ENCODE measurements at places on chromosomes 1 and 21.

DNA sequence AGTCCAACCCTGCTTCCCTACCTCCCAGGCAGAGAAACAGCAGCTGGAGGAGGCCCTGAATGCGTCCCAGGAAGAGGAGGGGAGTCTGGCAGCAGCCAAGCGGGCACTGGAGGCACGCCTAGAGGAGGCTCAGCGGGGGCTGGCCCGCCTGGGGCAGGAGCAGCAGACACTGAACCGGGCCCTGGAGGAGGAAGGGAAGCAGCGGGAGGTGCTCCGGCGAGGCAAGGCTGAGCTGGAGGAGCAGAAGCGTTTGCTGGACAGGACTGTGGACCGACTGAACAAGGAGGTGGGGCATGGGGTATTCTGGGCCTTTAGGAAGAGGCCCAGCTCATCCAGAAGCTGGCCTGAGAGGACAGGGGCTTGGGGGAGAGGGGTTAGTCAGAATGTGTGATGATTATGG is 9.6 kb upstream of the TUFT1 start:
- DNase-seq: no peak

- no peak for DNase-seq
Measured at GRCh38 chr1:101079341-101079740, 53.8 kb upstream of the DPH5 start.

GRCh38 chr21:34630536-34631143 is 15.7 kb upstream of the RCAN1 start:
- no peak for DNase-seq

DNA sequence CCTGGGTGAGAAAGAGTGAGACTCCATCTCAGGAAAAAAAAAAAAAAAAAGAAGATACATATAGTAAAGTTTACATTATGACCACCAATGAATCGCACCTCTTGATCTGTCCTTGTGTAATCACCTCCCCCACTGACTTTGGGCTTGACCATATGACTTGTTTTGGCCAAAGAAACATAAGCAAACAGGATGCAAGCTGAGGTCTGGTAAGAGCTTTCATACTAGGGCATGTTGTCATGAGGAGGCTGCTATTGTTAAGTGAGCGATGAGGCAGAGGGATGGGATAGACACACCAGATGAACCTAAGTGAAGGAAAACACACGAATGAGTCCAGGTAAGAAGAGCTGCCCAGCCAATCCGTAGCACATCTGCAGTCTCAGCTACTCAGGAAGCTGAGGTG is 10.7 kb downstream of the ENAH start:
- no peak for DNase-seq

DNA sequence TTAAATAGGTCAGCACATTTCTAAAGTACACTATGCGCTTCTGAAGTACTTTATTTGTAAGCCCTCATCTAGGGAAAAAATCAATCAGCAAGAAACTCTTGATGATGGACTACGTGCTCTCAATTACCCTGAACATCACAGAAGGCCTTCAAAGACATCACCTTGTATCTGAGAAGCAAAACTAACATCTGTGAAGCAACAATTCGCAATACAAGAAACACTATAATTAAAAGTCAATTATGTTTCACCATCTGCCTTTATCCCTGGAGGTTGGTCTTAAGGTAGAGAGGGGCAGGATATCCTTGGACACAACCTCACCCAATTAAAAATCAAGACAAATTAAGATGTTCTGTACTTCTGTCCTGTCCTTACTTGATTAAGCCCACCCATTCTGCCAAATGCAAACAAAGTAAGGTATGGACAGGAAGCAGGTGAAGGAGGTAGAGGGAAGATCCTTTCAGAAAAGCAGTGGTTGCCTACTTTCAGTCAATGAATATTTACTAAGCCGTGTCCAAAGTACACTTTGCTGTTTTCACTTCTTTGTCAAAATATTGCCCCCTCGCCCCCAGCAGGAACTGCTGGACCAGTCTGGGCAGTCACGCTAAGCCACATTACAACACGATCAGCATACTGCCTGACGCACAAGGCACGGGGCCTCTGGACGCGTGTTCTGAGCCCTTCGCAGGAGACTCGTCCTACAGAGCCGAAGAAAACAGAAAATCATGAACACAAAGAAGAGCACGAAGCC is 887 bp downstream of the SLC19A2 start:
- DNase-seq: peak; percentile 24

DNA sequence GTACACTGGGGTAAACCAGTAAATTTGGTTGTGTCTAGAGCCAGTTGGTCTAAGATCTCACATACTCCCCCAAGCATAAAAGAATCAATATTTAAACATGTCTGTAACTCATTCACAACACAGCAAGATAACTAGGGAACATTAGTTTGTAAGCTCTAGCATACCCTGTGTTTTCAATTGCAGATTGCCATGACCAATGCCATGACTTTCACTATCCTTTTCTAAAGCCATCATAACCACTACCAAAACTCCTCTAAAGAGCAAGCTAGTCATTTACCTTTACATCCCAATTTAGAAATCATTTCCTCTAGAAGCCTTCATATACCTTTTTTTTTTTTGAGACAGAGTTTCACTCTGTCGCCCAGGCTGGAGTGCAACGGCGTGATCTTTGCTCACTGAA is 56.5 kb upstream of the PLA2G4A start:
- no peak for DNase-seq

DNA sequence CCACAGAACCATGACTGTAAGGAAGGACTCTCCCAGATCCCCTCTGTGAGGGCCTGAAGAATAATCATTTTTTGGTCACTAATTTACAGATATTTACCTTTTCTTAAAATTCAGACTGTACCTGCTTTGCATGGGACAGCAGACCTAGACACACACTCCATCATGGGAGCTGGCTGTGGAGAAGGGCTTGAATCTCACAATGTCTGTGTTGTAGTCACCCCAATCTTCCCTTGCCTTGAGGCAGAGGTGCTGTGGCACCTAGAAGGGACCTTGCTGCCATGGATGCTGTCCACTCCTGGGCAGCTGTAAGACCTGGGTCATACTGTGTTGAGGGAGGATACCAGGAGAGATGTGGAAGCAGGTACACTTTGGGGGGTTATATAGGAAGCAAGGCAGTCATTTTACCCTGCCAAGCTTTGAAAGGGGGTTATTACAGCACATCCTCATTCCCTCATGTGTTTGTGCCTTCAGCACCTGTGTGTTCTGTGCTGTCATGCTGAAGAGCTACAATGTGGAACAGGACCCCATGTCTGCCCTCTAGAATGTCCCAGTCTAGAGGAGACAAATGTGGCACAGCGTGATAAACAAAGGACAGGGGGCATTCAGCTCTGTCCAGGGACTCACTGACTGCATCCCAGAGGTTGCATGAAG is 27.1 kb downstream of the TRAF5 start:
- DNase-seq: no peak

DNA sequence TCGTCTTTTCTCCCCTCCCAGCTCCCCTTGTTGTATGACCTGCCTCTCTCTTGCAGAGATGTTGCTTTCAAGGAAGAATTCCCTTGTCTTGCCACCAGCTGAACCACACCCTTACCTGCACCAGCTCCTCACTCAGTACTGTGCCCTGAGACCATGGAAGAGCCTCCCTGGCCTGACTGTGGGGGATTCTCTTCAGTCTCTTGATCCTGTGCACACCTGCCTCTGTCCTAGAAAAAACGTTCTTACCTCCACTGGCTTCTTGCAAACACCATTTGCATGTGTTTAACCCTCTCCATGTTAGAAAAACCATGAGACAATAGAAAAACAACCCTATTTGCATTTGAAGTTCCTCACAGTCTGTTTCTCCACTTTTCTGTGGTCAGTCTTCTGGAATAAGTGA is 43.3 kb upstream of the FCRL4 start:
- no peak for DNase-seq

GRCh38 chr1:14725695-14726094 is 127.2 kb downstream of the KAZN start:
- DNase-seq: no peak

DNA sequence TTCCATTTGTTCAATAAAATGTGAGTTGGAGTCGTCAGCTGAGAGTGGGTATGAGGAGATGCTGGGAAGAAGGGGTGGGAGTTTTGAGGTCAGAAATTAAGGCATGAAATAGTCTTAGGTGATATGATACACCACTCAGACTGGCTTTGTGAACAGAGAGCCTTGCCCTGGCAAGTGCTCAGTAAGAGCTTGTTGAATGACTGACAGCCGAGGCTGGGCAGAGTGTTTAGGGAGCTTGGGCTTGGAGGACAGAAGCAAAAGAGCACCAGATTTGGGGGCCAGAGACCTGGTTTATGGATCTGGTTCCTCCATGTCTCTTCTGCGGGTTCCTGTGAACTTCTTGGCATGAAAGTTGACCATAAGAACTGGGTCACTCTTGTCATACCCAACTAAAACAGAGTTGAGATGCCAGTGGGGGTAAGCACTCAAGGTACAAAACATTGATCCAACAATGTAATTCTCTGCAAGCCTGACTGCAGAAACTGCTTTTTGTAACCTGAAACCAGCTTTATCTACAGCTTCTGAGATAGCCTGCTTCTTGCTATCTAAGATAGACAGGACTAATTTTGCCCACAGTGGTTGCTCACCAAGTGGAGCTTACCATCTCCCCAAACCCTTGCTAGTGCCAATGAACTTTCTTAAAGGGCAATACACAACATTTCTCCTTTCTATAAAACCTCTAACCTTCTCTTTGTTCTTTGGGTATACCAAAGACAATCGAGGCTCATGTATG is 126.4 kb downstream of the TENT5C start:
- no peak for DNase-seq

DNA sequence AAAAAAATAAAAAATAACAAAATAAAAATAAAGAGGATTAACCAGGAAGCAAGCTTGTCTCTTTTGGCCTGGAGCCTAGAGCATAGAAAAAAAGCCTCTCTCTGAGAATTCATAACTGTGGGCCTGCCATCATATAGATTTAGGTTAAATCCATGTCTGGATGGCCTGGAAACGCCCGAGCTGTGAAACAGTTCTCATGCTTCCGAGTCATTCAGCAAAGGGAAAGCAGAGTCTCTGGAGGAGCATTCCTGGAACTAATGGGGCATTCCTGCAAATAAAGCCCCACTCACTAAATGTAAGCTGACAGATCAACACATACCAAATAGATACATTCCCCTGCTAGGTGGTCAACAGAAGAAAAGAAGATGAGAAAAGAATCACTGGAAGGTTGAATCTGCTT is 75.8 kb upstream of the GNG4 start:
- no peak for DNase-seq

DNA sequence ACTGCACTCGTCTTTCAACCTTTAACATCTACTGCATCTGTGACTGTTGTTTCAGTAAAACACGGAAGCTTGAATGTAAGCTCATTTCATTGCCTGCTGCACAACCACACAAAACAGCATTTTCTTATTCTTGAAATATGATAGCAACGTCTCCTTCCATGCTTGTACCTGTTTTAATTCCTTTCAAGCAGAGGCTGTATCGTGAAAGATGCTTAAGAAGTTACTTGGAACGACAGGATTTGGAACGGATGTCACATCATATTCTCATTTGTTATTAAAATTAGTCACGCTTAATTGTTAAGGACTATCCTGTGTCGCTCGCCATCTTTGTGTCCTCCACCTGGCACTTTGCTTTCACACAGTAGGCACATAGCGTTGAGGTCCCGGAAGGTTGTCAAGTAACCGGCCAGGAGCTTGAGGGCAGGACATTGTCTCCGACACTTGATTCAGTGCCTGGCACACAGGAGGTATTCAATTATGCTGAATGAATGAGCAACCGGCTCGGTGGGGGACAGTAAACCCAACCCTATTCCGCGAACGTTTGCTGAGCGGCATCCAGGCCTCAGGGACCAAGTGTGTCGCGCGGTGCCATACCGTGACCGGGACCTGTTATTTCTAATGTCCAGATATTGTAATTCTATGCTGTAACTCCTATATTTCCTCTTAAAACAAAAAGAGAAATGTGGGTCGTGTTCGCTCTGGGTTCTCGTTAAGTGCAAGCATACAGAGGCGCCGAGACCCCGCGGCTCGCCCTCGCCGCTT is 499 bp upstream of the SH3GLB1 start:
- no peak for DNase-seq

- DNase-seq: no peak
Measured at GRCh38 chr1:21930629-21931170, 6.4 kb downstream of the HSPG2 start.

DNA sequence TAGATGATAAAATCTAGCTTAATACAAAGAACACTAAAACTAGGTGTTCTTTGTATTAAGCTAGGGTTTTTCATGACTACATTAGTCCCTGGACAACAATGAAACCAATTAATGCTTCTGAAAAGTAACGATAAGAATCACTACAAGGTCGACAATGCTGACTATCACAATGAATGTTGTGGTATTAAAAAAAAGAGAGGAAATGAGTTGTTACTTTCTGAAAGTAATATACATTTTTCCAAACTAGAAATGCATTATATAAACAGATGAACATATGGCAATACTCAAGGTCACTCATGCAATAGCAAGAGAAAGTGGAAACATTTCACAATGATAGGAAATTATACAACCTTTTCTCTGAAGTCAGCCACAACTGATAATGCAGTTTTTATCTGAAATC is 19.0 kb downstream of the DPH5 start:
- DNase-seq: no peak

GRCh38 chr1:243213045-243213787 is 41.9 kb downstream of the CEP170 start:
- DNase-seq: no peak

GRCh38 chr21:22885079-22885478 is 1886.9 kb downstream of the NCAM2 start:
- no peak for DNase-seq

GRCh38 chr1:86352086-86352485 is 44.0 kb downstream of the ODF2L start:
- DNase-seq: no peak

GRCh38 chr1:116334015-116334547 is 39.0 kb upstream of the ATP1A1 start:
- no peak for DNase-seq

DNA sequence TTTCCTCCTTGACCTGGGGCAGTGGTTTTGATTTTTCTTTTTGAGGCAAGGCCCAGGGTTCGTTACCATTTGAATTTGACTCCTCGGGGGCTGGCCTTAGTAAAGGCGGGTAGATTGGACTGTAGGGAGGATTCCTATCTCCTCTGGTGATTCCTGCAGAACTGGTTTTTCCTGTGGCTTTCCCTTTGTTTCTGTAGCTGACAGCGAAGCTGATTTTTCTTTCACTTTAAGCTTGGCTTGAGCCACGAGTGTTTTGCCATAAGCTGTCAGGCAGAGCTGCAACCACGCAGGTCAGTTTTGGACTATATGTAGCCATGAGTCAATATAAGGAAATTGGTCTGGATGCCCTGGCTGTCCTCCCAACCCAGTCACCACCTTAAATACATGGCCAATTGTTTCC is 28.7 kb upstream of the KCNJ15 start:
- DNase-seq: no peak

GRCh38 chr1:89641781-89642180 is 8.9 kb downstream of the LRRC8C start:
- DNase-seq: no peak

- DNase-seq: peak; percentile 68
Measured at GRCh38 chr1:47333922-47334764, 553 bp downstream of the CMPK1 start.

GRCh38 chr1:238141353-238141752 is 250.6 kb upstream of the ZP4 start:
- DNase-seq: no peak
